ENCODE measurements at places on chromosomes 1 and 21. TPM values are rescaled to one million over a fixed set of nuclear protein-coding genes. Genes with fewer than 3 reads are reported as not detected.

SYPL2 gene
- not detected for total RNA-seq

KRTAP12-2 gene
- total RNA-seq = not detected

CLCC1 gene
- 20.4 TPM for total RNA-seq

ANGPTL3 gene
- total RNA-seq = not detected

FAM3B gene
- total RNA-seq = not detected

DNA sequence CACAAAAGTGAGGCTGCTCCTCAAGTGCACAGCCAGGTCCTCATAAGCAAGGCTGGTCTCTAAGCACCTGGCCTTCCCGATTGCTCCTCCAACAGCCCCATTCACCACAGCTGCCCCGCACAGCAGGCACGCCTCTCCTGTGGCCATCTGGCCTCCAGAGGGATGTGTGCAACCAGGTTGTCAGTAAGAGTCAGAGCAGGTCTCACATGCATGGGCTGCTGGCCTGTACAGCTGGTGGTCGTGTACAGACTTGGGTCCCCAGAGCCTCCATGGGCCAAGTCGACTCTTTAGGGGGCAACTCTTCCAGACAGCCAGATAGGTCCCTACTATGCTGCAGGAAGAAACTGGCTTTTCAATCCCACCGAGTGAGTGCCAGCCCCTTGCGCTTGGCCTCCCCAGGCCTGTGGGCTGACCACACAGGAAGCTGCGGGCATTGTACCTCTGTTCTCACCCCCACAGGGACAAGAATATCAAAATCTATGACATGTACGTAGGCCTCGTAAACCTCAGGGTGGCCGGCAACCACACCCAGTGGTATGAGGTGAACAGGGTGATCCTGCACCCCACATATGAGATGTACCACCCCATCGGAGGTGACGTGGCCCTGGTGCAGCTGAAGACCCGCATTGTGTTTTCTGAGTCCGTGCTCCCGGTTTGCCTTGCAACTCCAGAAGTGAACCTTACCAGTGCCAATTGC, 1.4 kb downstream of the PRSS38 start:
- peaks cover 4% of the 10 kb centered on the region for H3K36me3 ChIP-seq
- H3K4me3 ChIP-seq = no peak overlapping the region
- H3K4me1 ChIP-seq = no peaks in the 10 kb centered on the region
- no peak overlapping the region for H3K27ac ChIP-seq

DNA sequence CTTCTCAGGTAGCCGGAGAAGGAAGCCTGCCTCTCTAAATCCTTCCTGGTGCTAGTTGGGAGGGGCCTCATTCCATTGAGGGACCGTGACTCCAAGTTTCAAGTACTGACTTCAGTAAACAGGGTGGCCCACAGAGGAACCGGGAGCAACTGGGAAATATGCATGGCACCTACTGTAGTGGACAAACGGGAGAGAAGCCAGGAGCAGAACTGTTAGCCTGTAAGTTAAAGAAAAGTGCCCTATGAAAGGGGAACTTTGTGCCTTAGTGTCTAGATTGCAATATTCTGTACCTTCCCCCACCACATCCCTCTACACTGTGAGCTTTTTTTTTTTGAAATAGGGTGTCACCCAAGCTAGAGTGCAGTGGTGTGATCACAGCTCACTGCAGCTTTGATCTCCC, 33.2 kb upstream of the KANK4 start:
- H3K4me1 ChIP-seq = no peaks in the 10 kb centered on the region
- H3K4me3 ChIP-seq = no peak overlapping the region
- no peaks in the 10 kb centered on the region for H3K36me3 ChIP-seq
- no peaks in the 10 kb centered on the region for H3K27me3 ChIP-seq

GRCh38 chr1:167472752-167473521, 45.4 kb downstream of the CD247 start:
- H3K27me3 ChIP-seq = no peaks in the 10 kb centered on the region
- no peak overlapping the region for H3K4me3 ChIP-seq
- peak overlapping the region; percentile 81 for H3K27ac ChIP-seq
- DNase-seq = no peak

GRCh38 chr1:221334062-221334461, 407.8 kb downstream of the DUSP10 start:
- no peak overlapping the region for H3K27ac ChIP-seq
- H3K4me1 ChIP-seq = peaks cover 5% of the 10 kb centered on the region
- no peaks in the 10 kb centered on the region for H3K27me3 ChIP-seq
- DNase-seq = no peak

GRCh38 chr1:43008115-43009060, 49.7 kb upstream of the SLC2A1 start:
- no peaks in the 10 kb centered on the region for H3K36me3 ChIP-seq
- H3K27me3 ChIP-seq = peaks cover 16% of the 10 kb centered on the region
- peaks cover 2% of the 10 kb centered on the region for H3K4me1 ChIP-seq
- no peak for DNase-seq

DNA sequence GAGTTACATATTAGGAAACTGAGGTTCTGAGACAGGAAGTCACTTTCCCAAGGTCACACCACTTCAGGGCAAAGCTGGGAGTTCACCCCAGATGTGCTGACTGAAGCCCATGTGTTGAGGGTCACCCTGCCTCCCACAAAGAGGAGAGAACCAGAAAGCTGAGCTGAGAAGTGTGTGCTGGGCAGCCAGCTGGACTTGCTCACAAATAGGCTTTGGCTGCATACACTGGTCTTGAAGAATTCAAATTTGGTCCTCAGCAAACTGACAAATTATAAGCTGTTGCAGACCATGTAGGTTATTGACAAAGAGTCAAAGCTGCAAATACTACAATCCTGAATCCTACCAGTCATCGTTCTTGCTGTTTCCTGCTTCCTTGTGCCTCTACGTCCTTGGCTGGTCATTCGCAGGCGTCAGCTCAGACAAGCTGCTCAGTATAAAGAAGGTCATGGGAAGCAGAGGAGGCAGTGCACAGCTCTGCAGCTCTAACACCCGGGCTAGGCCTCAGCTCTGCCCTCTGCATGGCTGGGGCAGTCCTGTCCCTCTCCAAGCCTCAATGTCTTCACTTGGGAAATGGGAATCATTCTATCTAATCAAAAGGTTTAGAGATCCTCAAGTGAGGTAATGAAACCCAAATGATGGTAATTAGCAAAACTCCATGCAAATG, 40.0 kb downstream of the CDCP2 start:
- no peak for DNase-seq
- no peaks in the 10 kb centered on the region for H3K27me3 ChIP-seq
- H3K4me3 ChIP-seq = no peak overlapping the region
- H3K36me3 ChIP-seq = no peaks in the 10 kb centered on the region
- no peak overlapping the region for H3K27ac ChIP-seq

DNA sequence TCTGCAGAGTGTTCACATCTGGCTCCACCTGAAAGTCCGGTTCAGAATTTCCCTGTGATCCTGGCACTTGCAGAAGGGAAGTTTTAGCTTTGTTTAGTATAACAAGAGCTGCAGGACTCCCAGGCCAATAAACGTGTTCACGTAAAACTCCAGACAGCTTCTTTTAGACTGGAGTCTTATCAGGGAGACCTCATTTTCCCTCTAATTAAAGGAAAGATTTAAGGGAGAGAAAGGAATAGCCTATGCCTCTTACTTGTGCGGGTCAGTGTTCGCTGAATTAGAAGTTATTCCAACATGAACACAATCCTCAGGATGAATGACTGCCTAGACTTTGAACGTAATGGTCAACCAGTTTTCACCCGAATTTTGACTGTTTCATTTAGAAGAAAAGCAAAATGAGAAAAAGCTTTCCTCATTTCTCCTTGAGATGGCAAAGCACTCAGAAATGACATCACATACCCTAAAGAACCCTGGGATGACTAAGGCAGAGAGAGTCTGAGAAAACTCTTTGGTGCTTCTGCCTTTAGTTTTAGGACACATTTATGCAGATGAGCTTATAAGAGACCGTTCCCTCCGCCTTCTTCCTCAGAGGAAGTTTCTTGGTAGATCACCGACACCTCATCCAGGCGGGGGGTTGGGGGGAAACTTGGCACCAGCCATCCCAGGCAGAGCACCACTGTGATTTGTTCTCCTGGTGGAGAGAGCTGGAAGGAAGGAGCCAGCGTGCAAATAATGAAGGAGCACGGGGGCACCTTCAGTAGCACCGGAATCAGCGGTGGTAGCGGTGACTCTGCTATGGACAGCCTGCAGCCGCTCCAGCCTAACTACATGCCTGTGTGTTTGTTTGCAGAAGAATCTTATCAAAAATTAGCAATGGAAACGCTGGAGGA, 202.1 kb upstream of the SGIP1 start:
- H3K4me1 ChIP-seq = peaks cover 54% of the 10 kb centered on the region
- peak overlapping the region; percentile 98 for H3K27ac ChIP-seq
- peak overlapping the region; percentile 97 for H3K4me3 ChIP-seq
- DNase-seq = peak; percentile 42
- H3K27me3 ChIP-seq = no peaks in the 10 kb centered on the region

GRCh38 chr1:65751961-65752360, 40.7 kb upstream of the PDE4B start:
- H3K4me1 ChIP-seq = no peaks in the 10 kb centered on the region
- no peak overlapping the region for H3K4me3 ChIP-seq
- peaks cover 18% of the 10 kb centered on the region for H3K27me3 ChIP-seq
- no peaks in the 10 kb centered on the region for H3K36me3 ChIP-seq
- no peak overlapping the region for H3K27ac ChIP-seq
- no peak for DNase-seq

DNA sequence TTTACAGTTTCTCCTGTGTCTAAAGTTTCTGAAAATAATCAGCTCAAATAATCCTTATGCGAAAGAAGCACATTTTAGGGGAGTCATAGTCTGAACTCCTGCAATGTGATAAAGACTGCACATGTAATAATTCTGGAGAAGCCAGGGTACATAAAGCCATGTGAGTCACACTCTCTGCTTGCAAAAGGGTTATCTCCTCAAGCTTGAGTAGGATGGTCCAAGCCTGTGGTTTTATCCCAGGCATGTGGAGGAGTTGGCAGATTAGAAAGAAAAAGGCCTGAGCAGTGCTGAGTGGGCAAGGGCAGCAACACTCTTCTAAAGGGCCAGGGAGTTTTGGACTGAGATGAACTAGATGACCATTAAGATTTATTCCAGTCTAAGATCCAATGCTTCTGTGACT, 220.4 kb downstream of the RHOU start:
- H3K27ac ChIP-seq = no peak overlapping the region
- H3K4me1 ChIP-seq = no peaks in the 10 kb centered on the region
- H3K27me3 ChIP-seq = no peaks in the 10 kb centered on the region

GRCh38 chr1:218556016-218556415, 210.9 kb downstream of the TGFB2 start:
- H3K4me3 ChIP-seq = no peak overlapping the region
- H3K27me3 ChIP-seq = no peaks in the 10 kb centered on the region

DNA sequence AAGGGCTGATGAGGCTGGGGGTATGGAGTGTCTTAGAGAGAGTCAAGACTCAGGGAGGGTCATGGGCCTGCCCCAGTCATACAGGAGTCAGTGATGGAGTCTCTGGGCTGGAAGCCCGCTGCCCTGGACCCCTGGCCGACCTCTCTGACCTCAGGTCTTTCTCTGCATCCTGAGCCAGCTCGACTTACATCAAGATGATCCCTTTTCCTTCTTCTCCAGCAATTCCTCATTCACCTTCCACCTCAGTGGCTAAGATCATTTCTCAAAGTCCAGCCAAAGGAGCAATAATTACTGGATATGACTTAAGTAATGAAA, 308.6 kb downstream of the MATN1 start:
- no peaks in the 10 kb centered on the region for H3K4me1 ChIP-seq
- no peak overlapping the region for H3K27ac ChIP-seq
- no peaks in the 10 kb centered on the region for H3K27me3 ChIP-seq
- no peaks in the 10 kb centered on the region for H3K36me3 ChIP-seq

GRCh38 chr1:156129687-156130577, 15.4 kb downstream of the LMNA start:
- no peak overlapping the region for H3K4me3 ChIP-seq
- H3K27ac ChIP-seq = peak overlapping the region; percentile 46
- H3K36me3 ChIP-seq = no peaks in the 10 kb centered on the region
- peaks cover 52% of the 10 kb centered on the region for H3K4me1 ChIP-seq
- no peaks in the 10 kb centered on the region for H3K27me3 ChIP-seq

GRCh38 chr1:70385477-70385876, 25.6 kb upstream of the CTH start:
- no peaks in the 10 kb centered on the region for H3K4me1 ChIP-seq
- H3K4me3 ChIP-seq = no peak overlapping the region
- DNase-seq = no peak
- H3K27ac ChIP-seq = no peak overlapping the region

- peak overlapping the region; percentile 12 for H3K27ac ChIP-seq
- DNase-seq = no peak
- H3K27me3 ChIP-seq = no peaks in the 10 kb centered on the region
- peaks cover 63% of the 10 kb centered on the region for H3K36me3 ChIP-seq
These were observed 13.3 kb downstream of the CSF1 start for GRCh38 chr1:109923946-109924275.

- H3K36me3 ChIP-seq = no peaks in the 10 kb centered on the region
- no peaks in the 10 kb centered on the region for H3K4me1 ChIP-seq
- no peaks in the 10 kb centered on the region for H3K27me3 ChIP-seq
- no peak overlapping the region for H3K27ac ChIP-seq
- DNase-seq = no peak
These were observed 516.3 kb upstream of the BEND5 start for GRCh38 chr1:49293016-49293415.

GRCh38 chr1:230087028-230087716, 20.1 kb downstream of the GALNT2 start:
- H3K27me3 ChIP-seq = no peaks in the 10 kb centered on the region
- H3K36me3 ChIP-seq = peaks cover 17% of the 10 kb centered on the region
- no peak for DNase-seq
- H3K4me3 ChIP-seq = no peak overlapping the region

DNA sequence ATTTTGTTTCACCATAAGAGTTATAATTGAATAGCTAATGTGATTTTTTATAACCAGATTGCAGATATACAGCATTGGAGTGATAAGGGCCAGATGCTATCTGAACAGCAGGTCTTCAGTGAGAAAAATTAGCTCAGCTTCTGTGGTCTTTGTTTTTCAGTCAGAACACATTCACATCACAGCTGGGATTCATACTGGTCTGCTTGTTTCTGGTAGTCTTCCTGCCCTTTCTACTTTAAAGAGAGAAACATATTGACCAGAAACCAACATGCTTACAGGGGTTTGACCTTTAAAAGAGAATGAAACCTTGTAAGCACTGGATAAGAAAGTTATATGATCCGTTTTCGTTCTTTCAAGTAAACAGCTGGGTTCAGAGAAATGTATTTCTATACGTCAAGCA, 213.7 kb upstream of the TMPRSS15 start:
- no peak for DNase-seq
- H3K27me3 ChIP-seq = no peaks in the 10 kb centered on the region
- H3K36me3 ChIP-seq = no peaks in the 10 kb centered on the region
- H3K4me1 ChIP-seq = no peaks in the 10 kb centered on the region
- H3K27ac ChIP-seq = no peak overlapping the region
- H3K4me3 ChIP-seq = no peak overlapping the region

All from activated CD4-positive, alpha-beta T cell treated with anti-CD3 and anti-CD28 coated beads, Interleukin-2, amount 10 ng/mL, durations not matched to agents 7 days and 5 days (primary cell).